ENCODE measurements at places on chromosomes 4 and X.
A peak's percentile ranks its signal among the peaks of the same experiment; 100 is the strongest.

DNA sequence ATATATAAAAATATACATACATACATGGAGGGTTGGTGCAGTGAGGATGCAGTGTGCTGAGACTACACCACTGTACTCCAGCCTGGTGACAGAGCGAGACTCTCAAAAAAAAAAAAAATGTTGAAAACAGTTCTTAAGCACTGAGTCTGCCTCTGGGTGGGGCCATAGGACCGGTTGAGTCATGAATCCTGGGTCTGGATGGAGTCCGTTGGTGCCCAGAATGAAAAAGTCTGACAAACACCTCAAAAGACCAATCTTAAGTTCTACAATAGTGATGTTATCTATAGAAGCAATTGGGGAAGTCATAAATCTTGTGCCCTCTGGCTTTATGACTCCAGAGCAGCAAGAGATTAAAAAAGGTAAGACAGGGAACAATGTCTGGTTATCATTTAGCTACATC is 70.4 kb downstream of the FGFBP1 start:
- DNase-seq = no peak
- no peaks in the 10 kb centered on the region for H3K27me3 ChIP-seq
- H3K36me3 ChIP-seq = peaks cover 2% of the 10 kb centered on the region
- no peak overlapping the region for H3K4me3 ChIP-seq
- H3K27ac ChIP-seq = no peak overlapping the region

GRCh38 chr4:38670939-38671591 is 7.1 kb downstream of the KLF3 start:
- no peaks in the 10 kb centered on the region for H3K27me3 ChIP-seq
- H3K27ac ChIP-seq = peak overlapping the region; percentile 67
- DNase-seq = no peak
- H3K4me3 ChIP-seq = peak overlapping the region; percentile 21
- peaks cover 66% of the 10 kb centered on the region for H3K4me1 ChIP-seq

DNA sequence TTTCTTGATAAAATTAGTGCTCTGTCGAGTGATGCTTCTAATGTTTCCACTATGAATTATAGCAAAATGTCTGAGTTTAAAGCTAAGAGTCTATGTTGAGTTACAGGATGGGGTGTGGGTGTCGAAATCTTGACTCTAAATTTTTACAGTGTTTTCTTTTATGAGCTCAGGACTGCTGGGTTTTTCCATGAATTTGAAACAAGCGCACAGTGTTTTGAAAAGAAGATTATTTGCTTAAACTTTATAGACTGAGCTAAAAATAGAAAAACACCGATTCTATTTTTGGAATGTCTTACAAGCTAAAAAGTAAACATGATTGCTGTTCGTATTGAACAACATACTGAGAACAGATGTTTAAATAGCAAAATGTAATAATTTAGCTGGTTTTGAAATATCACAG is 7.5 kb downstream of the PTTG2 start:
- H3K4me1 ChIP-seq = peaks cover 34% of the 10 kb centered on the region
- peaks cover 6% of the 10 kb centered on the region for H3K36me3 ChIP-seq
- no peaks in the 10 kb centered on the region for H3K27me3 ChIP-seq

- DNase-seq = no peak
- H3K36me3 ChIP-seq = no peaks in the 10 kb centered on the region
- H3K27ac ChIP-seq = no peak overlapping the region
- no peak overlapping the region for H3K4me3 ChIP-seq
- peaks cover 11% of the 10 kb centered on the region for H3K4me1 ChIP-seq
Observed at GRCh38 chrX:40474205-40474626, 106.6 kb upstream of the ATP6AP2 start.

GRCh38 chrX:87518504-87518903 is 902 bp downstream of the KLHL4 start:
- H3K27me3 ChIP-seq = no peaks in the 10 kb centered on the region
- H3K27ac ChIP-seq = no peak overlapping the region
- H3K36me3 ChIP-seq = no peaks in the 10 kb centered on the region
- no peaks in the 10 kb centered on the region for H3K4me1 ChIP-seq

GRCh38 chr4:107736924-107737448 is 17.0 kb upstream of the PAPSS1 start:
- no peak overlapping the region for H3K27ac ChIP-seq
- DNase-seq = peak; percentile 44
- peaks cover 7% of the 10 kb centered on the region for H3K27me3 ChIP-seq
- H3K36me3 ChIP-seq = no peaks in the 10 kb centered on the region
- no peaks in the 10 kb centered on the region for H3K4me1 ChIP-seq

DNA sequence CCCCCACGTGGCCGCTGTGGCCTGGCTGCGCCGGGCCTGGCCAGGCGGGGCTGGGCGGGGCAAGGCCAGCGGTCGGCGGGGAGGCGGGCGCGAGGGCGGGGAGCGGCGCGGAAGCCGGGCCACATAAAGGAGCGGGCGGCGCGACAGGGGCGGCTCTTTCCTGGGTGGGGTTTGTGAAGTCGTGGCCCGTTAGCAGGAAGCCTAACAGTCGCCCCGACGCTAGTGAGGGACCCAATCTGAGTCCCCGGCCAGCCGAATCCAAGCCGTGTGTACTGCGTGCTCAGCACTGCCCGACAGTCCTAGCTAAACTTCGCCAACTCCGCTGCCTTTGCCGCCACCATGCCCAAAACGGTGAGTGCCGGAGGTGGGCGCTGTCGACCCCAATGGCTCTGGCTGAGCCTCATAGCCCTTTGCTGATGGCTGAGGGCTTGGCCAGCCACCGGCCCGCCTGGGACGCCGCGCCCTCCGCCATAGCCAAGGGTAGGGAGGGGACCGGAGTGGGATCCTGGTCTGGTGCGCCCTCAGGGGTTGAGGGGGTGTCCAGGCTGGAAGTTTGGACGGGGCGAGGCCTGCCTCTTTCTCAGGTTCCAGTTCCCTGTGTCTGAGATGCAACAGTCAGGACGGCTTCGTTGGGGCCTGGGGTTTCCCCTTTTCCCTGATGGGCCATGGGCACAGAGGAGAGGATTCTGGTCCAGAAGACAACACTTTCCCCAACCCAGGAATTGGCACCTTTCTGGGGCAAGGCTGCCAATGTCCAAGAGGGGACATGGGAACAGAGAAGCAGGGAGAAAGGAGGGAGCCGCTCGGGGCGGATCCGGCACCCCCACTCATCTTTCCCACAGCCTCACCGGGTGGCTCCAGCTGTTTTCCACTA is at the start of gene MSN:
Gene MSN (plus strand): TSS at position 152 of the 874 bp plus-strand sequence. CDS start 188 bp downstream, at position 340.
- H3K27me3 ChIP-seq = no peaks in the 10 kb centered on the region
- H3K4me3 ChIP-seq = peak within 1 kb of the TSS; percentile 97
- H3K36me3 ChIP-seq = peaks cover 23% of the 10 kb centered on the region
- H3K27ac ChIP-seq = peak within 1 kb of the TSS; percentile 92
- peak; percentile 36 for DNase-seq

DNA sequence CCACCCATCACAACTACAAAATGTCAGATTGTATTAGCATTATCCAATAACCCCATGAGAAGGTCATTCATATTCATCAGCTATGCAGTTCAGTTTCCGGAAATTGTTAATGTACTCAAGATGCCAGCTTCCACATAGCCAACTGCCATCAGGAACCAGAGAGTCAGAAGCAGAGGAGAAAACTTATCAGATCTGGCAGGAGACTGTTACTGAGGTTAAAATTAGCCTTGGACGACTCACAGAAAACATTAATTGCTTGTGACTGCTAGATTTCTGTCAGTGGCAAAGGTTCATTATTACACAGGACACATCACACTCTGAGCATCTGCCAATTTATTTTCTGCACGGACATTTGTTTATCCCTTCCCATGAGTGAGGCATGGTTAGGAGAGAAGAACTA is 352.8 kb downstream of the DHRSX start:
- DNase-seq = no peak
- no peaks in the 10 kb centered on the region for H3K4me1 ChIP-seq
- H3K27ac ChIP-seq = no peak overlapping the region
- H3K27me3 ChIP-seq = peaks cover 2% of the 10 kb centered on the region
- H3K36me3 ChIP-seq = peaks cover 5% of the 10 kb centered on the region

- H3K4me1 ChIP-seq = no peaks in the 10 kb centered on the region
- no peaks in the 10 kb centered on the region for H3K36me3 ChIP-seq
Observed at GRCh38 chr4:172982151-172982590, 186.4 kb upstream of the GALNT7 start.

All from memory B cell (primary cell).